ENCODE measurements at places on chromosomes 1 and 21. TPM values are rescaled to one million over a fixed set of nuclear protein-coding genes. Genes with fewer than 3 reads are reported as not detected.

Gene CIART
- total RNA-seq = 0.20 TPM

Gene FCRL2
- 51.6 TPM for total RNA-seq

Gene PGBD2
- 13.4 TPM for total RNA-seq

Gene KIAA1614
- total RNA-seq = 0.38 TPM

Gene SPATA6
- total RNA-seq = 4.8 TPM

Gene HRNR
- not detected for total RNA-seq

Gene SH2D1B
- not detected for total RNA-seq

- H3K36me3 ChIP-seq = no peaks in the 10 kb centered on the region
- no peak overlapping the region for H3K4me3 ChIP-seq
- no peak for DNase-seq
- H3K4me1 ChIP-seq = peaks cover 1% of the 10 kb centered on the region
Observed at GRCh38 chr1:236051242-236051791, 13.6 kb downstream of the NID1 start.

GRCh38 chr1:98389809-98390208 lies 271.7 kb upstream of the SNX7 start:
- no peaks in the 10 kb centered on the region for H3K27me3 ChIP-seq
- H3K4me1 ChIP-seq = peaks cover 9% of the 10 kb centered on the region
- H3K4me3 ChIP-seq = no peak overlapping the region
- H3K36me3 ChIP-seq = no peaks in the 10 kb centered on the region
- H3K27ac ChIP-seq = no peak overlapping the region
- DNase-seq = no peak

- H3K4me3 ChIP-seq = no peak overlapping the region
- no peaks in the 10 kb centered on the region for H3K27me3 ChIP-seq
- DNase-seq = no peak
- no peak overlapping the region for H3K27ac ChIP-seq
- no peaks in the 10 kb centered on the region for H3K36me3 ChIP-seq
Observed at GRCh38 chr1:224861339-224861716, 68.1 kb upstream of the DNAH14 start.

- no peak overlapping the region for H3K27ac ChIP-seq
- no peaks in the 10 kb centered on the region for H3K36me3 ChIP-seq
- H3K4me1 ChIP-seq = peaks cover 8% of the 10 kb centered on the region
- no peak for DNase-seq
- H3K27me3 ChIP-seq = no peaks in the 10 kb centered on the region
- H3K4me3 ChIP-seq = no peak overlapping the region
Observed at GRCh38 chr1:108055387-108055786, 90.4 kb upstream of the VAV3 start.

DNA sequence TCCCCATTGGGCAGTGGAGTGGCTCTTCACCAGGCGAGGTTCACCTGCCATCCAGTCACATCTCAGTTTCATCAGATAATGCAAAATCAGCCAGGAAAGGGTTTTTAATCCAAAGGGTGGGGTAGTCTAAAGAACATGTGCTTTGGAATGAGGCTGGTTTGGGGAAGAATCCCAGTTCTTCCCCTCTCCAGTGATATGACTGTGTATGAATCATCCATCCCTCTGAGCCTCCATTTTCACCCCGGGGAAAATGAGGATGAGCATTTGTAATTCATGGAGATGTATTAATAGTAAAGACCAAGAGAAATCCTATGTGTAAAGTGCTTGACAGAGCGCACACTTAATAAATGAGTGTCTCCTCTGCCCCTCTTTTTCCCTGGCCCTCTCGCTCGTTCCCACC lies 215.1 kb upstream of the FGGY start:
- peaks cover 22% of the 10 kb centered on the region for H3K4me1 ChIP-seq
- no peaks in the 10 kb centered on the region for H3K36me3 ChIP-seq
- no peak overlapping the region for H3K4me3 ChIP-seq
- DNase-seq = no peak
- no peak overlapping the region for H3K27ac ChIP-seq

GRCh38 chr1:54835970-54836369 lies 34.8 kb upstream of the TTC22 start:
- no peaks in the 10 kb centered on the region for H3K4me1 ChIP-seq
- no peak overlapping the region for H3K4me3 ChIP-seq
- H3K27me3 ChIP-seq = peaks cover 15% of the 10 kb centered on the region
- no peaks in the 10 kb centered on the region for H3K36me3 ChIP-seq

- H3K36me3 ChIP-seq = peaks cover 68% of the 10 kb centered on the region
- peak overlapping the region; percentile 6 for H3K27ac ChIP-seq
- H3K4me3 ChIP-seq = peak overlapping the region; percentile 9
- H3K4me1 ChIP-seq = peaks cover 85% of the 10 kb centered on the region
Observed at GRCh38 chr1:110347182-110347893, 8.2 kb downstream of the RBM15 start.

GRCh38 chr1:114901814-114902213 lies 47.2 kb downstream of the SYCP1 start:
- no peak overlapping the region for H3K4me3 ChIP-seq
- DNase-seq = no peak
- no peak overlapping the region for H3K27ac ChIP-seq
- H3K36me3 ChIP-seq = no peaks in the 10 kb centered on the region
- H3K4me1 ChIP-seq = no peaks in the 10 kb centered on the region

DNA sequence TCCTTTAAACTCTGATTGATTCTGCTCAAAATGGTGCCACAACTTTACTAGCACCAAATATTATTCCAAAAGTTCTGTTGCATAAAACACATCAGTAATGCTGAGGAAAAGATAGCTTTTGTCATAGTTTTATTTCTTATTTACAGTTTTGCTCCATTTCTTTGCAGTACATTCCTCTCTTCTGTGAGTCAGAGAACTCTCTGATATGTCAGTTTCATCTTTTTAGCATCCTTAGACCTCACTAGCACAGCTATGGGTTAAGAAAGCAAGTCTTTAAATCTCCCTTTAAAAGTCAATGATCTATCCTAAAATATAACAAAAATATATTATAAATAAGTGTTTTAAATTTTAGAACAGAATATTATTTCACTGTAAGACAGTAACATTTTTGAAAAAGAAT lies 356.6 kb upstream of the SNX7 start:
- H3K27ac ChIP-seq = no peak overlapping the region
- no peaks in the 10 kb centered on the region for H3K27me3 ChIP-seq
- H3K36me3 ChIP-seq = no peaks in the 10 kb centered on the region
- no peak overlapping the region for H3K4me3 ChIP-seq

DNA sequence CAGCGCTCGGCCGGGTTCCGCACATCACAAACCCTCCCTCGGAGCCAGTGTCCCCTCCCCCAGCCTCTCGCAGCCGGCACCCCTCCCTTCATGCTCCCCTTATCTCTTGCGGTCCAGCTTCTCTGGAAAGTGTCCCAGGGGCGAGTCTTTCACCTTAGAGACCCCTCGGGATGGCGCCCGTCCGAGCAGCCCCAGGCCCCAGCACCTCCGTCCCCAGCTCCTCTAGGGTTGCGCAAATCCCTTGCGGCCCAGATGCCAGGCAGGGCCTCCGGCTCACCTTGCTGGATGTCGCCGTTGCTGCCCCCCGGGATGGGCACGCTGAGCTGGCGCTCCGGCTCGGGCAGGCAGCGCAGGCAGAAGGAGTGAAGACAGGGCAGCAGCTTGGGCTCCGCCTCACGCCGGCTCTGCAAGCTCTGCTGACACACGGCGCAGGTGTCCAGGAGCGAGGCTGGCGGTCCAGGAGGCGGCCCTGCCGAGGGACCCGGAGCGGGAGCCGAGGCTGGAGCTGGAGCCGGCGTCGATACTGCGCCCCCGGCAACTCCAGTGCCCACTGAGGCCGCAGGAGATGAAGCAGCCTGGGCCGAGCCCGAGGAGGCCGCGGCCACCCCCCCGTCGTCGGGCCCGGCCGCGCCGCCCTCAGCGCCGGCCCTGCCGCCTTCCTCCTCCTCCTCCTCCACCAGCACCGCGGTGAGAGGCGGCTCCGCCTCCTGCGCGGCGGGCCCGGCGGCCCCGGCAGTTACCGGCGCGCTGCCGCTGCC lies 550 bp downstream of the TRIM33 start:
- no peaks in the 10 kb centered on the region for H3K27me3 ChIP-seq
- peak overlapping the region; percentile 85 for H3K4me3 ChIP-seq
- H3K27ac ChIP-seq = peak overlapping the region; percentile 38

DNA sequence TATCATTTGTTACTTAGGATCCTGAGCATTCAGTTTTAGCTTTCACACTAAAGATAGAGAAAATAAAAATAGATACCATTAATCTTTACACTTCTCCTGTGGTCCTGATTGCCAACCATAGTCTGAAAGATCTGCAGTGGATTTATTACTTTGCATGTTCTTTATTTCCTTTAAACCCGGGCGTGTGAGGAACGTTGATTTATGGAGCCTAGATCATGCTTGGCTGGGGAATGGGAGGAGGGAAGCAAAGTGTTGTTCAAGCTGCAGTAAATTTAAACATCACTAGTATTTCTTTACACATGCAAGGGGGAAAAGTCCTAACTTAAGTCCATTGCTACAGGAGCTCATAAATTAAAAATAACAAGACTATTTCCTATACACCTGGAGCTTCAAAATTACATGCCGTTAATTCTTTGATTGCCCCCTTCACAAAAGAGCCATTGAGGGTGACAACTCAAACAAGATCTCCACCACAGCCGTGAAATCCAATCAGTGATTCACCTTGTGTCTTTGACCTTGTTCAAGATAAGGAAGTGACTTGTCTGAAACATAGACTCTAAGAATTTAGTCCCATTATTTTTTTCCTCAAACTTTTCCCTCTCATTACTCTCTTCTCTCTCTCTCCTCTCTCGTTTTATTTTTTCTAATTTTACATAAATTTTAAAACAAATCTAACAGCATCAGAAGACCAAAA lies 282.7 kb downstream of the KIF26B start:
- no peaks in the 10 kb centered on the region for H3K36me3 ChIP-seq
- peaks cover 13% of the 10 kb centered on the region for H3K27me3 ChIP-seq
- DNase-seq = no peak
- H3K4me3 ChIP-seq = no peak overlapping the region
- no peak overlapping the region for H3K27ac ChIP-seq

GRCh38 chr21:21238629-21239400 lies 240.6 kb downstream of the NCAM2 start:
- H3K36me3 ChIP-seq = no peaks in the 10 kb centered on the region
- no peak overlapping the region for H3K27ac ChIP-seq
- no peaks in the 10 kb centered on the region for H3K4me1 ChIP-seq
- DNase-seq = no peak
- H3K27me3 ChIP-seq = no peaks in the 10 kb centered on the region
- no peak overlapping the region for H3K4me3 ChIP-seq

- H3K27ac ChIP-seq = no peak overlapping the region
- peaks cover 66% of the 10 kb centered on the region for H3K36me3 ChIP-seq
- no peak for DNase-seq
- H3K4me3 ChIP-seq = no peak overlapping the region
- peaks cover 23% of the 10 kb centered on the region for H3K4me1 ChIP-seq
Observed at GRCh38 chr1:203807196-203807595, 11.8 kb downstream of the ZBED6 start.

DNA sequence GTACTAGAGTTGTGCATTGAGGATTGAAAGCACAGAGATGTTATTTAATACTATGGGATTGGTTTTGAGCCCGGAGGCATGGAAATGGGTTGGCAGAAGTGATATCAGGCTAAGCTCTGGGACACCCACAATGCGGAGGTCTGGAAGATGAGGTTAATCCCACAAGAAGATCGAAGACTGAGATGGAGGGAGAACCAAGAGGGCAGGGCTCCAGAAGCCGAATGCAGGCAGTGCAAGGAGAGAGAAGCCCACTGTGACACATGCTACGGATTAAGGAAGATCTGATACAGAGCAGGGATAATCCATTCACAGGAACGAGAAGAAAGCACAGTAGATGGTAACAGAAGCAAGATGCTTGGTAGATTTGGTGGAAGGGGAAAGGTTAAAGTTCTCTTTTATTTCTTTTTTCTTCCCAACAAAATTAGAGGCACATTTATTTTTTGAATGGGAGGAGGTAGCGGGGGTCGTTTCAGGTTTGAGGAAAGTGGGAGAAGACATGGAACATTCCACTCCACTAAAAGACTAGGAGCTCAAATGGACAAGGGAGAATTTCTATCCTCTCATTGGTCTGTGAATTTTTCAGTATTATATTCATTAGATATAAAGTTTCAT lies 113.2 kb downstream of the NCAM2 start:
- H3K27me3 ChIP-seq = no peaks in the 10 kb centered on the region
- H3K36me3 ChIP-seq = no peaks in the 10 kb centered on the region
- H3K4me1 ChIP-seq = no peaks in the 10 kb centered on the region
- H3K4me3 ChIP-seq = no peak overlapping the region

- H3K36me3 ChIP-seq = peaks cover 7% of the 10 kb centered on the region
- H3K4me3 ChIP-seq = no peak overlapping the region
- H3K27me3 ChIP-seq = peaks cover 2% of the 10 kb centered on the region
- no peak overlapping the region for H3K27ac ChIP-seq
- no peaks in the 10 kb centered on the region for H3K4me1 ChIP-seq
Observed at GRCh38 chr1:111249960-111250359, 22.4 kb downstream of the CHI3L2 start.

- H3K27ac ChIP-seq = no peak overlapping the region
- DNase-seq = no peak
- H3K36me3 ChIP-seq = peaks cover 42% of the 10 kb centered on the region
- H3K4me1 ChIP-seq = no peaks in the 10 kb centered on the region
Observed at GRCh38 chr1:92315766-92316599, 17.1 kb downstream of the RPAP2 start.

GRCh38 chr1:97097404-97097925 lies 375.9 kb downstream of the PTBP2 start:
- H3K4me1 ChIP-seq = no peaks in the 10 kb centered on the region
- no peak overlapping the region for H3K27ac ChIP-seq
- H3K36me3 ChIP-seq = peaks cover 12% of the 10 kb centered on the region
- no peak for DNase-seq
- H3K4me3 ChIP-seq = no peak overlapping the region

GRCh38 chr1:175673371-175674150 lies 69.8 kb downstream of the TNR start:
- H3K4me1 ChIP-seq = peaks cover 52% of the 10 kb centered on the region
- peak overlapping the region; percentile 82 for H3K27ac ChIP-seq
- no peak for DNase-seq
- H3K27me3 ChIP-seq = no peaks in the 10 kb centered on the region

- no peak for DNase-seq
- no peak overlapping the region for H3K27ac ChIP-seq
- H3K36me3 ChIP-seq = no peaks in the 10 kb centered on the region
- peaks cover 5% of the 10 kb centered on the region for H3K4me1 ChIP-seq
- H3K27me3 ChIP-seq = peaks cover 39% of the 10 kb centered on the region
Observed at GRCh38 chr1:69570356-69570755, 2.6 kb downstream of the LRRC7 start.

Measured in activated B cell treated with CpG ODN at 0.5 μM for 24 hours (primary cell).